ENCODE measurements at places on chromosomes 1 and 21. TPM values are rescaled to one million over a fixed set of nuclear protein-coding genes. Genes with fewer than 3 reads are reported as not detected.

DNA sequence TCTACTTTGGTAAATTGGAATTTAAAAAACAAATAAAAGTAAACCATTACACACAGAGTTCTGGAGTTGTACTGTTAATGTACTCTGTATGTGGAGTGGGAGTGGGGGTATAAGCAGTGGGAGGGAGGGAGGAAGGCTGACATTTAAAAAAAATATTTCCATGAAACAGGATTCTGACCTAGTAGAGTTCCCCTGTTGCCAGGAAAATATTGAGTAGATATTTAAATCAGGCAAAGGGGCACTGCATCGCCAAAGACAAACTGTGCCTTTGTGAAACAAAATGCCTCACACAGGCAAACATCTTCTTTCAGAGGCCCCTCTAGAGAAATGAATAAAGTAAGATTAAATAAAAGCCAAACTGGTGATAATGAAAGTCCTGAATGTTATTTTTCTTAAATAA lies 87.8 kb downstream of the ERG start:
- no peak for DNase-seq

- DNase-seq = no peak
Measured at GRCh38 chr1:110700767-110701166, 26.0 kb upstream of the KCNA3 start.

DNA sequence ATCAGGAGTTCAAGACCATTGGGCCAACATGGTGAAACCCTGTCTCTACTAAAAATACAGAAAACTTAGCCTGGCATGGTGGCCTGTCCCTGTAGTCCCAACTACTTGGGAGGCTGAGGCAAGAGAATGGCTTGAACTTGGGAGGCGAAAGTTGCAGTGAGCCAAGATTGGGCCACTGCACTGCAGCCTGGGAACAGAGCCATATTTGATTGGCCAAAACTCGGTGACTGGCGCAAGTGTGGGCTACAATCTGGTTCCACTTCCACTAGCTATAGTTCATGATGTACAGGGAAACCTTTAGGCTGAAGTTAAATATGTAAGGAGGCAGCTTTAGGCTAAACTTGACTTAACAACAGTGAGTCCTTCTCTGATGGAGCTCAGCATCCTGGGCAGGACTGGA lies 20.2 kb downstream of the SLC30A10 start:
- DNase-seq = no peak

GRCh38 chr1:13528320-13528719 lies 14.5 kb upstream of the LRRC38 start:
- no peak for DNase-seq

DNA sequence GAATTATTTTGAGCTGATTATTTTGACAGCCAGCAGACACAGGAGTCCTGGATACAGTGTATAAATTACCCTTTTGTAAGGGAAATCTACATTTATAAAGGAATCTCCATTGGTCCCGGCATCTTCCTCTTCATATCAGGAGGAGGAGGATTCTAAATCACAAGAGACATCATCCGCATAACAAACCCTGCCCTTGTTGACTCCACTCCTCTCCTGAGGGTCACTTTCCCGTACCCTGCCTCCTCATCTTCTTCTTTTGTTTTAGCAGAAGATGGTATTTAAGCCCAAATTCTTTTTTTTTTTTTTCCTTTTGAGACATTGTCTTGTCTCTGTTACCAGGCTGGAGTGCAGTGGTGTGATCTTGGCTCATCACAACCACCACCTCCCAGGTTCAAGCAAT lies 14.6 kb upstream of the PKNOX1 start:
- DNase-seq = no peak

FCMR gene
- 17.1 TPM for total RNA-seq

MTMR11 gene
- 14.6 TPM for total RNA-seq

DNA sequence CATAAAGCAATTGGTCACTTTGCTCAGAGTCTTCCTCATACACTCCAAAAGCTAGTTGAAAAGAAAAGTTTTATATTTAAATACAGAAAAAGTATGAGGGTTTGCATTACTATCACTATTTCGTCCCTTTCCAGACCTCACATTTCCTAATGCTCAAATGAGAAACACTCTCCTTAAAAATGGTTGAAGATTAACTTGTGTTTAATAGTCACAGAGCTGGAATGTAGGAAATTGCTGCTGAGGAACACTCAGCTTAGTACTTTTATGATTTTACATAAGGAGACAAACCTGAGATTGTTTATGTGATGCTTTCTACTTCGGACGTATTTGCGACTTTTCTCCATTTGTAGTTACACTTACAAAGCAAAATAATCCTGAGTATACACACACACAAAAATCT lies 39.8 kb downstream of the MYSM1 start:
- no peak for DNase-seq

RAB25 gene
- total RNA-seq = 182 TPM

SMPDL3B gene
- 0.83 TPM for total RNA-seq

- no peak for DNase-seq
Measured at GRCh38 chr1:85328713-85329397, 52.4 kb upstream of the BCL10 start.

- DNase-seq = peak; percentile 36
Measured at GRCh38 chr1:180267211-180267561, 37.1 kb downstream of the LHX4 start.

GRCh38 chr1:19858893-19859292 lies 23.3 kb upstream of the OTUD3 start:
- DNase-seq = no peak

MMEL1 gene
- 18.1 TPM for total RNA-seq

ANGPTL1 gene
- 26.3 TPM for total RNA-seq

GRCh38 chr1:213693864-213694263 lies 293.9 kb upstream of the PROX1 start:
- no peak for DNase-seq

DNA sequence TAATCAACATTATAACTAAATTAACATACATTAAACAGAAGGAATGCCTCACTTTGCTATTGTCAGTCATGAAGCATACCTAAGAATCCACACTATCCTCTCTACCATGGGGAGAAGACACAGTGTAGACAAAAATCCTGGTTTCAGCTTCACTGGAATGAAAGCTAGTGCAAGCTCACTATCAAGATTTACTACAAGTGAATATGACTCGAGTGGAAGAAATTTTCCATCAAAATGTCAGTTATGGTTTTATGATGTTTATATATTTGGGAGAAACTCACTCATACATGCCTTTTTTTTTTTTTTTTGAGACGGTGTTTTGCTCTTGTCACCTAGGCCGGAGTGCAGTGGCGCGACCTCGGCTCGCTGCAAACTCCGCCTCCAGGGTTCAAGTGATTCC lies 424.3 kb downstream of the KCNT2 start:
- no peak for DNase-seq

CLCA4 gene
- total RNA-seq = 0.86 TPM

GRCh38 chr1:207241164-207241934 lies 80.1 kb upstream of the CD55 start:
- DNase-seq = no peak

DNA sequence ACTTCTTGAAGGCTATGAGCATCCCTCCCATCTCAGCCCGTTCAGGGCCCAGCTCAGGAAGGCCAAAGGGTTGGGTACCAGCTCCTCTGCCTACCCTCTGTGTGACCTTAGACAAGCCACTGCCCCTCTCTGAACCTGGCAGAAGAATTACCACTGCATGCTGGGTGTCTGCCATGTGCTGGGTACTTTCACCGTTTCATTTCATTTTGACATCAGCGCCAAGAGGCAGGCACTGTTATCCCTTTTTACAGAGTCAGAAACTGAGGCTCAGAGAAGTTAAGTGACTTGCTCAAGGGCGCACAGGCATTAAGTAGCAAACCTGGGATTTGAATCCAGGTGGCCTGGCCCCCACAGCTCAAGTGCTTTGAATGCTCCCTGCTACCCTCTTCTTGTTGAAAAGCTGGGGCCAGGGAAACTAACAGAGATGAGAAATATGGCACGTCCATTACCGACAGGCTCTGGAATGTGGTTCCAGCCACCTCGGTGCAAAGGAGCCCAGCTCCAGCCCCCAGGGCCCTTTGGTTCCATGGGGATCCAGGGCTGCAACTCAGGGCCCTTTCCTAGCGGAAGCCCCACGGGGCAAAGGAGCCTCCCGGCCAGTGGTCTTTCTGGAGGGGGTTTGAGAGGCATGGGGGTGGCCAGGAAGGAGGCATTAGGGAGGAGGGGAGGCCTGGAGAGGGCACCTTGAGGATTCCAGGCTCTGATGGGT lies 6.5 kb downstream of the TMEM82 start:
- DNase-seq = no peak

MYOG gene
- total RNA-seq = not detected

GRCh38 chr1:150992626-150993025 lies 10.5 kb downstream of the ANXA9 start:
- no peak for DNase-seq

DNA sequence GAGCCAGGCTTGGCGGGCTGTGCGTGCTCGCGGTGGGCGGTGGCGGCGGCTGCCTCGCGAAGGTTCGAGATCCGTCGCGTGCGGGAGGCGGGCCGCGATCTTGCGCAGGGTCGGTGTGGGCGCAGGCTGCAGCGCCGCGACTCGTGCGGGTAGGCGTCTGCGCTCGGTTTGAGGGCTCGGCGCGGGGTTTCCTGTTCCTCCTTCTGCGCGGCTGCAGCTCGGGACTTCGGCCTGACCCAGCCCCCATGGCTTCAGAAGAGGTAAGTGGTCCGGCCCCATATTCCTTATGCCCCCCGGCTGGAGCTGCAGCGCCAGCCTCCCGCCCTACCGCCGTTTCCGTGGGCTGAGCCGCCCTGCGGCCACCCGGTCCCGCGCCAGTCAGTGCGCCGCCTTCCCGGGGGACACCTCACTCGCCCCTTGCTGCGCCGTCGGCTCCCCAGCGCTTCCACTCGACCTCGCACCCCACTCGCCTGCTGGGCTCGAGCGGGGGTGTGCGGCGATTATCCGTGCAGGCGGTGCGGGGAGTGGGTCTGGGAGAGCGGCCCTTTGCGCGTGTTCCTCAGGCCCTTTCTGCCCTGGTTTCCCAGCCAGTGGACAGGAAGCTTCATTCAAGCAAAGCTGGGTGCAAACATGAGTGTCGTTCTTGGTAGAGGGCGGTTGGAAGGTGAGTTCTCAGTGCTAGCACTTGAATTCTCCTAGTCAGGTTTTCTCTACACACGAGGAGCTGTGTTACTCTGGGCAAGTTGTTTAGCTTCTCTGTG lies at the start of gene CACYBP:
CACYBP (plus strand) TSS at position 12 of the 761 bp plus-strand sequence; CDS start at position 246, 234 bp downstream.
- DNase-seq = peak; percentile 61

SFPQ gene
- total RNA-seq = 389 TPM

DNA sequence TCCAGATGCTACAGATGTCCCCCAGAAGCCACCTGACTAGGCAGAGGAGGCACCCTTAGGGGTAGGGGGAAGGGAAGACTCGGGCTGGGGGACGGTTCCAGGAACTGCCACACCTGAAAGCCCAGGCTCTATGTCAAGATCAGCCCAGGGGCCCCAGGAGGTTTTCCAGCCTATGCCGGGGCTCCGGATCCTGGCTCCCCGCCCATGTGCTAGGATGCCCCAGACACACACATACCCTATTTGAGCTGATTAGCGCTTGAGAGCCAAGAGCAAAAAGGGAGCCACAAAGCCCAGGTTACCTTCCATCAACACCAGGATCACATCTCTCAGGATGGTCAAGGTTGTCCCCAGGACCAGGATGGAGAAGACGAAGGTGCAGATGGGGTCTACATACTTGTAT lies 4.5 kb downstream of the SLC30A2 start:
- DNase-seq = no peak

PRAMEF26 gene
- total RNA-seq = not detected

DNA sequence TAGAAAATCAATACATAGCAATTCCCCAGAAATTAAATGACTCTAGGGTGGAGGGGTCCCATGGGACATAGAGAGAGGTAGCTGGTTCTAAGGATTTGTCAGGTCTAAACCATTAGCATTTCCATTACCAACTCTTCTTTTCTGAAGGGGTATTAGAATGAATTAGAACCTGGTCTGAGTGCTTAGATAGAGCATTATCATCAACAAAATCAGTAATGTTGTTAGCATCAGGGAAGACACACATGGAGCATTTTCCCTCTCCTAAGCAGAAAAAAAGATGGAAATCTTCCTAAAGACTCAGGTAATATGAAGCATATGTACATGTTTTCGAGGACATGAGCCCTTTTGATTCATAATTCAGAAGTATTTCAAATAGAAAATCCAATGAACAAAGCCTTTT lies 984.4 kb upstream of the NCAM2 start:
- DNase-seq = no peak

- DNase-seq = no peak
Measured at GRCh38 chr1:43742026-43742425, 34.7 kb downstream of the ST3GAL3 start.

FAM131C gene
- 0.60 TPM for total RNA-seq

DNA sequence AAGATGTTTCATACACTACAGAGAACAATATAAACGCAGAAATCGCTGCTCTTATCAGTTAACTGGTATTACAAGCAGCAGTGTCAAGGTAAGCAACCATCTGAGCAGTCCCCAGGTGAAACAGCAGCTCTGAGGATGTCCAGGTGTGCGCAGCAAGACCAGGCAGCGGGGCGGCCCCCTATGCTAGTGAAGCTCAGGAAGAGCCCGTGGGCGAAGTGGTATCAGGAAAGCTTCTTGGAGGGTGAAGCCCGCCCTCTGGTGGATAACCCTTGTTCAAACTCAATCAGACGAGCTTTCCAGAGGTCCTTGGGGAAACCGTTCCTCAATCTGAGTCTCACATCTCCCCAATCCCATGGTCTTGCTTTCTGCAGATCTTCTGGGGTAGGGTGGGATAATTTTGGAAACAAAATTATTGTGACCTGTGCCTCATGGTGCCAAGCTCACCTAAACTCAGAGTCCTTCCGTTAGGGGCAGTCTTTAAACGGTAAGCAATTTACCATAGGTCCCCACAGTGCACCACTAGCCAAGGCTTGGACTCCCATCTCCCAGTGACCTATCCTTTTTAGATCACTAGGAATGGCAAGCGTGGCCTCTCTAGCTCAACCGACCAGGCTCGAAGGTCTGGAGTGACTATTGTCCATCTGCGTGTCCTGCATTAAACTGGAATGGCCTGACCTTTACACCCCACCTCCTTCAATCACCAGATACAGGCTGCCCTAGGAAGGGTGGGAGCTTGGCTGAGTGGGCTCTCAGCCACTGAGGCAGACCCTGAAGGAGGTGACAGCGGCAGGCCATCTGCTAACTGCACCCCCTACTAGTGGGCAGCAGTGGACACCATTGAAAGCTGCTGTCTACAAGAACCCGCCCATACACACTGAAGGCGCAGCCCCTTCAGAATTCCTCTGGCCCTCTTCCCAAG lies 13.6 kb upstream of the FAM110D start:
- DNase-seq = peak; percentile 82

CYP4A11 gene
- total RNA-seq = not detected

TSTD1 gene
- total RNA-seq = 79.8 TPM

DNA sequence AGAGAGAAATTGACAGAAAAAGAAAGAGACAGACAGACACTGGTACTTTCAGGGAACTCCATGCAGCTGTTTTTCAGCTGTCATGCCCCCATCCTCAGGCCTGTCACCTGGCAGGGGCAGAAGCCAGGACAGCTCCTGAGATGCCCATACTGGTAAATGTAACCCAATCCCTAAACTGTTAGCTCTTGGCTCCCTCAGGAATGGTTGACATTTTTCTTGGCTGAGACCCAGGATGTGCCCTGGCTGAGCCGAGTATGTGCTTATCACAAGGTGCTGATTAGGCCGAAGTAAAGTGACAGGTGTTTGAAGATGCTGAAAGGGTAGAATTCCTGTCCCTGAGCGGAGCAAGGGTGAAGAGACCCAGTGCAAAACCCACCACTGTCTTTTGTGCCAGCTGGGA lies 50.7 kb downstream of the PGM1 start:
- DNase-seq = no peak

- DNase-seq = no peak
Measured at GRCh38 chr1:85940656-85941306, 215.8 kb downstream of the COL24A1 start.

OR10Z1 gene
- total RNA-seq = not detected

OR2T29 gene
- total RNA-seq = not detected
